ENCODE measurements at places on chromosomes 5 and 9. TPM values are rescaled to one million over a fixed set of nuclear protein-coding genes. Genes with fewer than 3 reads are reported as not detected.

NRG2 gene
- not detected for total RNA-seq

STC2 gene
- 39.5 TPM for total RNA-seq

OGN gene
- not detected for total RNA-seq

- no peak for DNase-seq
Observed at GRCh38 chr9:818958-819357, 22.5 kb upstream of the DMRT1 start.

GRCh38 chr5:67141644-67142043 lies 55.0 kb downstream of the CD180 start:
- DNase-seq = no peak

DNA sequence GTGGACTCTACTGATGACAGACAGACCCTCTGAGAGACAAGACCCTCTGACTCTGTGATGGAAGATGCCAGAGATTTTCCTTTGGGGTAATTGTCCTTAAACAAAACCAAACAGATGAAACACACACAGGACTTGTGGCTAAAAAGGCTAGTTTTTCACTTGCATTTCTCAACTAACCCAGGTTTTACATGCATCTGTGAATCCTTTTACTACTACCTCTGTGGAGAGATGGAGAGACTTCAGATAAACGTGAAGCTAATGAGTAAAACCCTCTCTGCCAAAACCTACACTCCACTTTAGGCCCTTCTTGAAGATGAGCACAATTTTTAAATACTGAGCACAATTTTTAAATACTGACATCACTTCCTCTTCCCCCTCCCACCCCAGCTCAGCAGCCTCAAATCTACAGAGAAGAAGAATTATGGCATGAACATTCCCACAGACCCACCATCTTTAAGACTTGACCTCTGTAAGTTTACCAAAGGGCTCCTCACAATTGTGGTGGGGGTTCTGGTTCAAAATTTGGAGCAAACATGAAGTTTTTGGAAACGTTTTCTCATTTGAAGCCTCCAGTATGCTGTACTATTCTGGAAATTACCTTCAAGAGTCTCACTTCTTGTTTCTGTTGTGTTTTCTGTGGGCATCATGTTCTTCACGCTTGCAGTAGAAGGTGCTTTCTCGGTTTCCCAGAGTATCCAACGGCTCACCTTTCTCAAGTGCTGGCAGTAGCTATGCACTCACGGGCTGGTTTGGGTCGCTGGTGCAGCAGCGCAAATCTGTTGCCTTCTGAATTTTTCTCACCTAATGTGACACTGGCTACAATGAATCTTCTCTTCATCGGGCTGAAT lies 42.7 kb downstream of the ACER2 start:
- DNase-seq = no peak

DNA sequence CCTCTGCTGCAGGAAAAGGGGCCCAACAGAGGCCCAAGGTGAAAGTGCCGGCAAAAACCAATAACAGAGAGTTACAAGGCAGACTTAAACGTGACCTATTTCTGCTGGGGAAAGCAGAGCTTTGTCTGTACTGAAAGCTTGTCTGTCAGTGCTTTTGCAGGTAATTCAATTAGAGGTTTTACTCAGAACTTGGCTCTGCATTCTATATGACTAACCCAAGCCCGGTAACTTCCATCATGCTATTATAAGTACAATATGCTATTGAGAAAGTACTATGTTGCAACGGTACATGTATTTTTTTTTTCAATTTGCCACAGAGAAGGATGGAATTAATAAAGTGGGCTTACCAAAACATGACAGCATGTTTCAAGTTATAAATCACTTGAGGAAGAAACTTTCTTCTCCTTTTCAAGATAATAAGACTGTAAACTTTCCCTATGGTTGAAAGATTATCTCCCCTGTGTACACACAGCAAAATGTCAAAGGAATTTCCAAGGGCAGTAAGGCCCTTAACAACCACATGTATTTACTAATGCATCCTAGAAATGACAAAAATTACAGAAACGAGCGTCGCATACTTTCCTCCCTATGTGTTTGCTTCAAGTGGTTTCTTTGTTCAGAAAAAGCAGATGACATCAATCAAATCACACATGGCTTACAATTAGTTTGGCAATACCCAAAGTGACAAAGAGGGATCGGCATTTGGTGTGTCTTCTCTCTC lies 282.4 kb downstream of the EFNA5 start:
- DNase-seq = no peak

DNA sequence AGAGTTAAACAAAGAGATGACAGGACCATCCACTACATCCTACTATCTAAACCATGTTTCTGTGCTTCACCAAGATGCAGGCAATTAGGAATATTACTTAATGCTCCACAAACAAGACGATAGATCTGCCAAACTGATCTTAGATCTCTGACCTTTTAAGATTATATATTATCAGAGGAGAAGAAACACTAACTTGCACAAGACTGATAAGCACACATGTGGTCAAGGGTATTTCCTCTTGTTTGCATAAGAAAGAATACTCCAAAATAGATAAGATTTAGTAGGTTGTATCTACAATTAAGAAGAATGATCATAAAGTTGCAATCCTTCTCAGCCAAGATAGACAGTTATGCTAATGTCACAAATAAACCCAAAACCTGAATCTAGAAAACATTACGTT lies 601.0 kb upstream of the ACO1 start:
- no peak for DNase-seq

Data from activated naive CD4-positive, alpha-beta T cell treated with anti-CD3 and anti-CD28 coated beads, Interleukin-2, amount 50 U/mL, for 72 hours (primary cell).